ENCODE measurements at places on chromosomes 5 and 9. TPM values are rescaled to one million over a fixed set of nuclear protein-coding genes. Genes with fewer than 3 reads are reported as not detected.

DNA sequence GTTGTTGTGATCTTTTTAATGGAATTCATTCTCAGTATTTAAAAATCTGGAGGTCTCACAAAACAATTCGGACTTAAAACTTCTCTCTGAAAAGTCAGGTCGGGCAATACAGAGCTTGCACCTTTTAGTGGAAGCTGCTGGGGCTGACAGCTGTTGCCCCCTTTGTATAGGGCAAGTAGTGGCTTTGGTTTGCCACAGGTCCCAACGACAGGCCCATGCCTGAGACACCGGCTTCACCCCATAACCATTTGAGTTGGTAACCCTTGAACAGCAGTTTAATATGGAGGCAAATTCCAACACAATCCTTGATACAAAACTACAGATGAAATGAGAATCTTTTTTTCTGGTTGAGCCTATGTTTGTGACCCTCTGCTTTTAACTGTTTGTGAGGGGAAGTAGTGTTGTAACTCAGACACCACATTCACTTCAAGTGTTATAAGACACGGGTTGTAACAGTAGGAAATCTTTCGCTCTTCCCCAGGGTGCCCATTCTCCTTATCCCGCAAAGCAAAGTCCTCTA is 752 bp upstream of the GLRX start:
- DNase-seq, result no peak

The NRARP gene
- total RNA-seq, result 163 TPM

The LRRC14B gene
- total RNA-seq, result not detected

The CCNJL gene
- 27.7 TPM for total RNA-seq

GRCh38 chr5:38413696-38414095 is 142.8 kb downstream of the LIFR start:
- DNase-seq, result no peak

The TAL2 gene
- total RNA-seq, result not detected

The CYLC2 gene
- not detected for total RNA-seq

- DNase-seq, result no peak
These were observed 52.1 kb downstream of the AQP7 start for GRCh38 chr9:33350310-33350709.

- DNase-seq, result no peak
These were observed 95.9 kb upstream of the GNAQ start for GRCh38 chr9:78127279-78128225.

DNA sequence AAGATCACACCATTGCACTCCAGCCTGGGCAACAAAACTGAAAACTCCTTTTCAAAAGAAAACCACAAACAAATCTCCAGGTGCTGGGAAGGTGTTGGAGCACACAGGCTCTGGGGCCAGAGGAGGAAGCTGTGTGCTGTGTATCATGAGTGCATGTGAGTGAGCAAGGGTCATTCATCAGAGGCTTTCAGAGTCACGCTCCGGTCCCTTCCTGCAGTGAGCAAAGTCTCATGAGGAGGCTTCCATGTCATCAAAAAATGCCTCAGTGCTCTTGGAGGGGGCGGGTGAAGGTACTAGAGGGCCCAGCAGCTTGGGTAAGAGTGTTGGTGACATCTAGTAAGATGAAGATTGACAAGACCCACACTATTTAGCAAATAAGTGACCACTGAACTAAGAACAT is 48.3 kb upstream of the TESK1 start:
- DNase-seq, result no peak

- DNase-seq, result no peak
These were observed 62.3 kb downstream of the GTF3C4 start for GRCh38 chr9:132732326-132733259.

Measured in left colon (tissue), 2 donors.